ENCODE measurements at places on chromosomes 12 and 14.
A peak's percentile ranks its signal among the peaks of the same experiment; 100 is the strongest.

- DNase-seq = peak; percentile 29
Observed at GRCh38 chr12:47990351-47991105, 13.7 kb downstream of the COL2A1 start.

DNA sequence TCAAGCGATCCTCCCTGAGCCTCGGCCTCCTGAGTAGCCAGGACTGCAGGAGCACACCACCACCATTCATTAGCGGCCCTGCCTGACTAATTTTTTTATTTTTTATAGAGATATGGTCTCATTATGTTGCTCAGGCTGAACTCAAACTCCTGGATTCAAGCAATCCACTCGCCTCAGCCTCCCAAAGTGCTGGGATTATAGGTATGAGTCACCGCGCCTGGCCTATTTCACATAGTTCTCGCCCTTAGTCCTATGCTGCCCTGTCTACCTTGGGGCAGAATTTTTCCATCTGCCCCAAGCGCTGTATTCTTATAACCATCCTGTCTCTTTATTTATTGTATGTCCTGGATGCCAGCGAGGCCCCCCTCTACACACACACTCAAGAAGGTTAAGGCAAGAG is 50.9 kb upstream of the BCL2L14 start:
- DNase-seq = no peak

DNA sequence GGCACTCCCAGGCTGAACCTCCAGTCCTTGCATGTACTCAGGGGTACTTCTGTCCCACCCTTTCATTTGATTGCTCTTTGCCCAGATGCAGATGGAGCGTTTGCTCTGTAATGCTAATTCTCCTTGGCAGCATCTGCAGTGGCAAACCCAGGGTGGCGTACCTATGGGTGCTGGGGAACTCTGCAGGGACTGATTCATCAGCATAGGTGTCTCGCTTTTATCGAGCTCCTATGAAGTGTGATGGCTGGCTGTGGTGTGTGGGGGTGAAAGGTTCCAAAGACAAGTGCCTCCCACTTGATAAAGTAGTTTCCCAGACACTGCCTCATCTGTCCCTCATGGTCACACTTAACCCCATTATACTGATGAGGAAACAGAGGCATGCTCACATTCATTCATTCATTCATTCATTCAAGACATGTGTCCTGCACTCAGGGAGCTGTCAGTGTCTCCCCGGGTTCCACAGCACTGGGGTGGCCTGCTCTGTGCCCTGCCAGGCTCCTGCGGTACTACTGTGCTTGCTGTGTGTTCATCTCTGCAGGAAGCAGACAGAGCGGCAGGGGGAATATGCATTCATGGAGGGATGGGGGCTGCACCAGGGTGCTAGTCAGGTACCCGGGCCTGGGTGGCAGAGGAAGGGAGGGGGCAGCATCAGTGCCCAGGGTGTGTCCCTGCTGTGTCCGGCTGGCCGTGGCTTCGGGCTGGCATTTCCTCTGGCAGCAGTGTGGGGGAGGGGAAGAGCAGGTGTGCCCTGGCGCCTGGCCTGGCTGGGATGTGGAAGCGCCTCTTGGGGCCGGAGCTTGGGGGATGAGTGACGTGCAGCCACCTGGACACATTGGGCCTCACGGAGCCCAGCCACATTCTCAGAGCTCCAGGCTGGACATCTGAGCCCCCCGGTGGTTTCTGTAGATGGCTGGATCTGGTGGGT is 110.9 kb downstream of the TSPAN9 start:
- DNase-seq = no peak

DNA sequence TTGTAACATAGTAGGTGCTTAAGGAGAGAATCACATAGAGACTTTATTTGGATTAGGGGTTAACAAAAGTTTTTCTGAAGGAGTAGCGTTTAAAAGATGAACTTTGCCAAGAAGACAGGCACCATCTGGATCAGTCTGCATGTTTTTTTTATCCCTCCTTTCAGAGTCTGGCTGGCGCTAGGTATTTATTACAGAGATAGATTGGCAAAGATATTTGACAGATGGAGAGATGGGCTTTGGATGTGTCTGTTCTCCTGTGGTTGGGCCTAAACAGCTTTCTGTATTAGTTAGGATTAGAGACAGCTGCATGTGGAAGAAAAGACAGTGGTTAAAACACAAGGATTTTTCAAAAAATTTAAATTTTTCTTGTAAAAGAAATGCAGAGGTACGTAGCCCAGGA is 133.9 kb downstream of the C12orf75 start:
- DNase-seq = no peak

DNA sequence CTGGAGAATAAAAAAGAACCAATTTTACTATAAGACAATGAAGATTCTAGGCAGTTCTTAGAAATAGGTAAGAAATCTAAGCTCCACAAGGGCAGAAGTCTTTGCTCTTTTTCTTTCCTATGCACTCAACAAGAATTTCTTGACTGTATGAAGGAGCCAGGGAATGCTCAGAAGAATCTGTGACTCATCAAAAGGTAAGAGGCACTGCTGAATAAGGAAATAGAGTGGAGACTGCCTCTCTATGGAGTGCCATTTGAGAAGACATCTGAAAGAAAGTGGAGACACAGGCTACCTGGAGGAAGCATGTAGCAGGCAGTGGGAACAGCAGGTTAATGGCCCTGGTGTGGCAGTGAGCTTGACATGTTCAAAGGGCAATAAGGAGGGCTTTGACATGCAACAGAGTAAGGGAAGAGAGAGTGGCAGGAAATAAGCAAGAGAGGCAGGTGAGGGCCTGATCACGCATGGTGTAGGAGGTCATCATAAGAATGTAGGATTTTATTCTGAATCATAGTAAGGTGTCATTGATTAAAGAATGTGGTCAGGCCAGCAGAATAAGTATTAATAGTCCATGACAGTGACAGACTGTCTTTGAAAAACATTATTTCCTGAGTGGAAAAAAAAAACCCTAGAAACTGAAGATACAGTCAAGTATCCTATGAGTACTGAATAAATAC is 446.7 kb upstream of the GARIN6 start:
- no peak for DNase-seq

- no peak for DNase-seq
Observed at GRCh38 chr12:16833376-16834015, 227.5 kb upstream of the LMO3 start.

DNA sequence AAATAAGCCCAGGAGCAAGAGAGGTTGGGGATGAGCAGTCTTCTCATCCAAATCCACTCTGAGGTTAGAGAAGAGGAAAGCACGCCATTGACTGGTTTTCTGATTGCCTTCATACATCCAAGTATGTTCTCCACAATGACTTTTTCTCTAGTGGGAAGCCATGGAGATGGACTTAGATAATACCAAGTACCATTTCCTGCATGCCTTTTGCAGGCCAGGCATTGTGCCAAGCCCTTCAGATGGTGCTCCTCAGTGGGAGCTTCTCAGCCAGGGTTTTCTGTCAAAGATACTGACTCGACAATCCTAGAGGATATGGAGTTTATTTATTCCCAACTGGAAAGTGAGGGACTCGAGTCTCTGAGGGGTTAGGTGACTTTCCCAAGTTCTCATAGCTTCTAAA is 218.0 kb downstream of the ZFP36L1 start:
- DNase-seq = no peak

DNA sequence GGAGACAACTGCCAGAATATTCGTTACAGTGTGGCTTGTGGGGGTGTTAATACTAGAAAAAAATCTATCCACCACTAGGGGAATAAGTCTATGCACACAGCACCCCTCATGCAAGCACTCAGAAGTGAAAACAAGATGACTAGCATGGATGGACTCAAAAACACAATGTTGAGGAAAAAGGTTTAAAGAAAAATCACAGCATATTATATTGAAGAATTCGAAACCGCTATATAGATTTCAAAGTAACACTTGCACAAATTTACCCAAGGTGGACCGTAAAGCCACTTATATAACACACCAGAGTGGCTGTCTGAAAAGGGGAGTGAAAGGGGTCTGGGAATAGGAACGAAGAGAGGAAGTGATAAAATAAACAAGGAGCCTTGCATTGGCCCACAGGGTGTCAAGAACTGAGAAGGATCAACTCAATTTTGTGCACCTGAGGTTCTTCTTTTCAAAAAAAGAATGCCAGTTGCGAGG is 544 bp downstream of the ABCD4 start:
- DNase-seq = no peak

- DNase-seq = no peak
Observed at GRCh38 chr12:64590183-64590582, 20.1 kb upstream of the RASSF3 start.

GRCh38 chr14:78081245-78081644 is 88.9 kb upstream of the NRXN3 start:
- DNase-seq = no peak

DNA sequence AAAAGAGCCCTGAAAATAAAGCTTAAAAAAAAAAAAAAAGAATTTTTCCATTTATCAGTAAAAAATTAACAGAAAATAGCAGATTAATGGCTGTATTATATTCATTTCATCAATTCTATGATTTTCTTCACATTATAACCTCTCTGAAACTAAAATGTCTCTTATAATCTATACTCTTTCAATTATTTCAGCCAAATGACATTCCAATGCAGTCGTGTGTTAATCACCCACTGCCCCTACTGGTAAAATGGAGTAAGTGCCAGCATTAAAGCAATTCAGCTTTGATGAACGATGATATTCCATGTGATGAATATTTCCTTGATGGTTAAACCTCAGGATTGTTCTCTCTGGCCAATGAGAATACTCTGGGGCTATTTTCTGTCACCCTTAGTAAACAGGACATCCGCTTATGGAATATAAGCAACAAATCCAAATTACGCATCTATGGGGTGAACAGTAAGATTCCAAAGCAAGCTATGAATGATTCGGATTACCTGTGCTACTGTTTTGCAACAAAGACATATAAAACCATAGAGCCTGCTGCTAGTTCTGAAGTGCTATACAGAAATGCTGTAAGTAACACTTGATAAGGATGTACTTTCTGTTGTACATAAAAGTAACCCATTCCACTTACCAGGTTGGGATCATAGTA is 20.3 kb upstream of the SYCP3 start:
- DNase-seq = no peak

- peak; percentile 57 for DNase-seq
Observed at GRCh38 chr12:6171409-6172015, 28.7 kb upstream of the CD9 start.

- no peak for DNase-seq
Observed at GRCh38 chr14:35470755-35471154, 63.2 kb upstream of the INSM2 start.

GRCh38 chr14:95220663-95221231 is 63.4 kb upstream of the DICER1 start:
- DNase-seq = peak; percentile 62

- no peak for DNase-seq
Observed at GRCh38 chr14:52922059-52922458, 28.8 kb downstream of the FERMT2 start.

DNA sequence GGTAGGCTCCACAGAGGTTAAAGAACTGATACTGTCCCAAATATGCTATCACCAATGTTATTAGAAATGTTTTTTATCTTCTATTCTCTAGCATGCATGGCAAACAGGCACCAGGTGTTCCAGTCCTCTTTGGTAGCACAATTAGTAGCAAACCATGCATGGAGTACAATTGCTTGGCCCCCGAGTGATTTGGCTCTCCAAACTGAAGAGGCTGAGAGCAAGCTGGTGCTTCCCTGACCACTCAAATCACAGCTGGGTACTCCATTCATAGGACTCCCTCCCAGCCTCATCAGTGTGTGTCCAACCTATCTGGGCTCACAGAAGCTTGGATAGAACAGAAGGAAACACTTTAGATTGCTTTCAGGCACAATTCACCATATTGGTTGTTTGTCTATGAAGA is 93.4 kb downstream of the DIO2 start:
- no peak for DNase-seq

DNA sequence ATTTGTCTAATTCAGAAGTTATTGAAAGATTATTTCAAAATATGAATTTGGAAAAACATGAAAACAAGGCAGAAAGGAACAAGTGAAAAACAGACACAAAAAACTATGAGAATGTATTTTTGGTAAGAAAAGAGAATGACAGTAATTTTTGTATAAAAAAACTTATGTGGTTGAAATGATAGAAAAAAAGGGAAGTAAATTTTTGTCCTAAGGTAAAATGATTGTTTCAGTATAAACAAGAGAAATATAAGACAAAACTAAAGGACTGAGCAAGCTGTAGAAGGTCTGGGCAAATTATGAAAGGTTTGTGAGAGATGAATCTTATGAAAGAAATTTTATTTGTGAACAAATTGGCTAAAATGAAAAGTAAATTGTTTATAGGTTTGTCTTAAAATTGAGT is 44.6 kb downstream of the CEP83 start:
- DNase-seq = no peak

- DNase-seq = no peak
Observed at GRCh38 chr12:69655616-69656340, 43.3 kb downstream of the BEST3 start.

DNA sequence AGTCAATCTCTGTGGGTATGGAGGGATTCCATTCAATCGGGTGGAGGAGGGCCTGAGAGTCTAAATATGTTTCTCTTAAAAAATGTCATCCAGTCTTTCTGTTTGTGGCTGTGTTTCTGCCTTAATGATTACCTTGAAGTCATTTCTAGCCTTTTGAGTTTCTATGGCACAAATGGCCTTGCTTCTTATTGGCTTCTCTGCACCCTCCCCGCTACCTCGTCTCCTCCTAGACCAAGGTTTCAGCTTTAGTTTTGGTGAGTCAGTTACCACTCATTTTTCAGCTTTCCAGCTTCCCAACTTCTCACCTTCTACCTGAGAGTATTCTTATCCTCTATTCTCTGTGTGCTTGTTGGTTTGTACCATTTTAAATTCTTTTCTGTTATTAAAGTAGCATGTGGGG is 159.2 kb downstream of the SYNE2 start:
- no peak for DNase-seq

DNA sequence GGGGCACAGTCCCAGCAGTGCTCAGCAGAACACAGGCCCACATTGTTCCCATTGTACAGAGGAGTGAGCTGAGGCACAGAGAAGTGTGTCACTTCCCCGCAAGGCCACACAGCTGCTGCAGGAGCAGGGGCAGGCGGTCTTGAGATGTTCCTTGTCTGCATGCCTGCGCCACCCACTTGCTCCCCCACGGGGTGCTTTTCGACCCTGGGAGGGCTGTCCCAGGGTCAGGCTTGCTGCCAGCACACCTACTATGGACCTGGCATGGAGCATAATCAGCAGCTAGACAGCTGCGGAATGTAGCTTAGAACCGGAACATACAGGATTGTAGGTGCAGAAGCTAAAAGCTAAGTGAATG is 7.8 kb upstream of the EP400 start:
- no peak for DNase-seq

DNA sequence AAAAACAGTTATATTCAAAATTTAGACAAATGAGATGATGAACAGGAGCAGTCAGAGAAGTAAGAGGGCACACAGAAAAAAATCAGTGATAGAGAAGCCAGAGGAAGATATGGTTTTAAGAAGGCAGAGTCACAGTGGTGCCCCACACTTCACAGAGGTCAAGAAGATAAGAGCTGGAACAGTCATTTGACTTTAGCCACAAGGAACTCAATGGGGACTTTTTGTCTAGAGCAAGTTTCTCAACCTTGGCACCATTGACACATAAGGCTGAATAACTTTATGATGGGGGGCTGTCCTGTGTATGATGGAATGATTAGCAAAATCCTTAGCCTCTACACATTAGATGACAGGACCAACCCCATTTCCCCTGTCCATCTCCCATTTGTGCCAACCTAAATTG is 172.8 kb upstream of the PLEKHG7 start:
- no peak for DNase-seq

All from left hindlimb (tissue), 1 donor.